ENCODE measurements at places on chromosomes 2 and 18. TPM values are rescaled to one million over a fixed set of nuclear protein-coding genes. Genes with fewer than 3 reads are reported as not detected.

Gene TCF23
- not detected for total RNA-seq

Gene TUBA4B
- not detected for total RNA-seq

Gene RPE
- 40.8 TPM for total RNA-seq

Gene FAM237A
- not detected for total RNA-seq

Gene GATA6
- not detected for total RNA-seq

Gene CCDC148
- total RNA-seq = not detected

Gene MAP3K19
- not detected for total RNA-seq

Gene GPAT2
- 6.9 TPM for total RNA-seq

Gene PRSS56
- total RNA-seq = not detected

Gene PPP4R1
- total RNA-seq = 59.7 TPM

Gene ZNF804A
- not detected for total RNA-seq

Gene G6PC2
- total RNA-seq = not detected

Gene C18orf54
- total RNA-seq = 12.3 TPM

Gene NEB
- 0.38 TPM for total RNA-seq

Gene KCNG2
- not detected for total RNA-seq

Gene EFR3B
- total RNA-seq = not detected

Gene UGT1A3
- not detected for total RNA-seq

Gene MXD1
- 47.5 TPM for total RNA-seq

Gene MYO5B
- total RNA-seq = not detected

Gene MFSD6
- 36.6 TPM for total RNA-seq

Gene CRYGD
- not detected for total RNA-seq

Gene OBSL1
- not detected for total RNA-seq

Gene INHA
- total RNA-seq = not detected

Gene ADD2
- total RNA-seq = 1.3 TPM

Gene SIX2
- total RNA-seq = not detected

Gene IL37
- 0.33 TPM for total RNA-seq

Gene FTCDNL1
- 1.3 TPM for total RNA-seq

Gene MYCN
- total RNA-seq = not detected

Gene LIMS4
- total RNA-seq = 3.7 TPM

Gene GPBAR1
- 0.68 TPM for total RNA-seq

Gene FEV
- not detected for total RNA-seq

Gene CYP26B1
- not detected for total RNA-seq

Gene GKN2
- not detected for total RNA-seq

Gene SRD5A2
- not detected for total RNA-seq

Gene ABCG8
- not detected for total RNA-seq

Gene MOCOS
- 0.25 TPM for total RNA-seq

Gene CYBRD1
- total RNA-seq = 0.93 TPM

Gene RAD51AP2
- not detected for total RNA-seq

Gene FKBP1B
- total RNA-seq = 4.8 TPM

Gene ALPI
- not detected for total RNA-seq

Gene LRRC30
- not detected for total RNA-seq

Gene LINC00305
- total RNA-seq = not detected

Gene RETSAT
- total RNA-seq = 31.1 TPM

Gene HOXD10
- total RNA-seq = not detected

Gene DSC1
- total RNA-seq = not detected

Gene MEIS1
- not detected for total RNA-seq

Gene COLEC11
- total RNA-seq = not detected

Gene PTPRN
- total RNA-seq = 0.28 TPM

Gene ARHGAP25
- total RNA-seq = 132 TPM

Gene DGKD
- total RNA-seq = 77.8 TPM

Gene SCN7A
- not detected for total RNA-seq

Gene RNF181
- 121 TPM for total RNA-seq

Gene COL6A3
- total RNA-seq = 0.90 TPM

Gene CDK15
- total RNA-seq = not detected

Gene C2orf72
- total RNA-seq = 0.35 TPM

Gene FLACC1
- 3.1 TPM for total RNA-seq

Data from activated CD4-positive, alpha-beta memory T cell treated with anti-CD3 and anti-CD28 coated beads, Interleukin-2, amount 10 ng/mL, durations not matched to agents 7 days and 5 days (primary cell).